ENCODE measurements at places on chromosomes 2 and 18.

GRCh38 chr18:63302220-63302619, 17.3 kb downstream of the BCL2 start:
- DNase-seq: no peak

DNA sequence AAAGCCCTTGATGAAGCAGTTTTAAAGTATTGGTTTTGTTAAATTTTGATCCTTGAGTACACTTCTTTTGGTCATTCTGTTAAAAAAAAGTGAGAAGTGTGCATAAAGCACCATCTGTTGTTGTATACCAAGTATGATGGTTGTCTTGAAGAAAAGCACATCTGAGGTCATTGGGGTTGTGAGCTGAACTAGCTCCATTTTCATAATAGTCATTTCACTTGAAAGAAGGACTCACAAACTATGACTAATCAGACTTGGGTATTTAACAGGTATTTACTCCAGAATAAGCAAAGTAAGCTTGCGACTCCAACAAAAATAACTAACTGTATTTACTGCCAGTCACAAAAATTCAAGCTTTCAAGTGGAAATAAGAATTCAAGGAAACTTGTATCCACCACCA, 35.1 kb downstream of the CHN1 start:
- no peak for DNase-seq

- DNase-seq: no peak
Observed at GRCh38 chr2:56169521-56169920, 14.3 kb upstream of the CCDC85A start.

DNA sequence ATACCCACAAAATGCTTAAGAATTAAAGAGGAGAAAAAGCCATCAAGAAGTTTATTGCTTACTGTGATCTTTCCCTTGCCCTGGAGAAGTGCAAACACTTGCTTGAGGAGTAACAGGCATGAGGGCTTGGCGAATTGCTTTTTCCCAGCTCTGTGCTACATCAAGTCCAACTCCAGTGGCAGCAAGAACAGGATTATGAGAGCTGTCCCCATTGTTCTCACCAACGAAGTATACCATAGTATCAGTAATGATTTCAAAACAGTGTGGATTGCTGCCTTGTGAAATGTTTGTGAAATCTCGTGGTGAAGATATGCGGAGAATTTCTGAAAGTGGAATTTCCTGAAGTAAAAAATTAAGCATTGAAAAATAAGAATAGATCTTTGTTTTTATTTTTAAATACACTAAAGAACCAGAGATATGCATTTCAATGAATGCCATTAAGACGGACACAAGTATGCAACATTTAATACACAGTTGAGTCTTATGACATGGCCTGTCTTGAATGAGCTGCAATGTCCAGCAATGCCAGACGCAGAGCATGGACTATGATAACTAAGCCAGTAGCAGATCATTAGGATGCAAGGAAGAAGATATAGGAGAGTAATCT, 43.0 kb downstream of the NDUFAF7 start:
- DNase-seq: no peak

DNA sequence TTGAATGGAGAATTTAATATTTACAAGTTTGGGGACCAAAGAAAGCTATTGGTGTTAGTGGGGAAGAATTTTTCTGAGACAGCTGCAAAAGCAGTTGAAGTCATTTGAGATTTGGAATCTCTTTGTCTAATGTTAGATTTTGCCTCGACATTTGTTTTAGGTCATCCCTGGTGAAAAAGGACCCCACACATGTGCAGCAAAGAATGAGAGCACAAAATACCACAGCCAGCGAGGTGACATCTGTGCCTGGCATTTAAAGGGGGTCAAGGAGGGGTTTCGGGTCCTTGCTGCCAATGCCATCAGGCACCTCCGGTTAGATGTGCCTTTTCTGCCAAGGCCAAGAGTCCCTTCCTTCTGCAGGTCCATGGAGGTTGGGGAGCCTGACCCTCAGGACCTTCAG, 173.3 kb downstream of the TRIB2 start:
- no peak for DNase-seq

GRCh38 chr2:12555012-12555645, 161.6 kb upstream of the TRIB2 start:
- DNase-seq: no peak
